Fibroblast of skin of left biceps (primary cell): ENCODE measurements at places on chromosomes 6 and 20.

DNA sequence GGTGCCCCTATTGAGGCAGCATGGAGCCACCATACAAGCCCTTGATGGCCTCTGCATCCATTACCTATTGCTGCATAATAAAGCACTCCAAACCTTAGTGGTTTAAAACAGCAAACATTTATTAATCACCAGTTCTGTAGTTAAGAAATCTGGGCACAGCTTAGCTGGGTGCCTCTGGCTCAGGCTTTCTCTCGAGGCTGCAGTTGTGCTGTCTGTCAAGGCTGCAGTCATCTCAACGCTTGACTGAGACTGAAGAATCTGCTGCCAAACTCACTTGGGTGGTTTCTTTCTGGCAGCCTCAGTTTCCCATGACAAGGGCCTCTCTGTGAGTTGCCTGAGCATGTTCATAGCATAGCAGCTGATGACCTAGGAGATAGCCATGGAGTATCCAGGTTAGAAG lies 207.4 kb upstream of the LRFN2 start:
- no peak for DNase-seq

- DNase-seq, result no peak
These were observed 386.2 kb upstream of the FLRT3 start for GRCh38 chr20:14723614-14724013.

GRCh38 chr6:99241905-99242534 lies 107.5 kb downstream of the FAXC start:
- no peak for DNase-seq

GRCh38 chr20:10521068-10521831 lies 86.1 kb downstream of the SLX4IP start:
- DNase-seq, result no peak

- DNase-seq, result peak; percentile 15
These were observed 25.6 kb upstream of the GABRR1 start for GRCh38 chr6:89242574-89243330.
